ENCODE measurements at places on chromosomes 7 and 10.

GRCh38 chr7:70212281-70212680, 614.0 kb downstream of the AUTS2 start:
- DNase-seq, result no peak

DNA sequence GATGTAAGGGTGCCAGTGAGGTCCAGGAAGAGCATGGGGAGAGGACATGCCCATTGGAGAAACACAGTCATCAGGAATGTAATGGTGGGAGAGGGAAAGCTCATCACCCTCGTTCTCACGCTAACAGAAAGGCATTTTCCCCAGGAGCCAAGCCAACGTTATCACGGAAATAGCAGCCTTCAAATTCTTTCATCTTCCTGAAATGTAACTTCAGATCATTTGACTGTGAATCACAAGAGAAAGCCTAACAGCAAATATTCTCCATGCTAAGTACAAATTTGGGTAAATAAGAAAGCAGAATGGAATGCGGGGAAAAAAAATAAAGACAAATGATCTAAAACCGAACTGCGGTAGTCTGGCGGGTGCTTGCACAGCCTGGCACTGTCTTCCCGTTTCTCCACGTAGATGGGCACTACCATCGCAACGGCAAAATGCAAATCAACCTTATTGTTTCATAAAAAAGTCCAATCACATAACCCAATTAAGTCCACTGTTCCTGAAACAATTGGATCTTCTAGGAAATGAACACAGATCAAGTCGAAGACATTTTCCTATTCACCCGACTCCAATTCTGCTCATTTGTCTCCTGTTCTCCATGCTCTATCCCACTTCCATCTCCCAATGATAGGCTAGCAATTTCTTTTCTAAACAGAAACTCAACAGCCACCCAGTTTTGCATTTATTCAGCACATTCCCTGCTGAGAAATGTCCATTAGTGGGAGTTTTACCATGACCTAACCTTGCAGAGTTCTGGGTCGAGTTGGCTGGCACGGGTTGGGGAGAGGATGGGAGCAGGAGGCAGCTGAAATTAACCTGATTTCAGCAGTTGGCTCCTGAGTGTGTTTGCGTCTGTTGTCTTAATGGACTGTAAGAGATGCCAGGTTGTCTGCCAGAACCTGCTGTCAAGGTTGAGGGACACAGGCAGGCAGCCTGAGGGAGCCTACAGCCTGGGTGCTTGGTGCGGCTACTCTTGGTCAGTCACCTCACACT, 74.6 kb upstream of the FRMD4A start:
- DNase-seq, result no peak

DNA sequence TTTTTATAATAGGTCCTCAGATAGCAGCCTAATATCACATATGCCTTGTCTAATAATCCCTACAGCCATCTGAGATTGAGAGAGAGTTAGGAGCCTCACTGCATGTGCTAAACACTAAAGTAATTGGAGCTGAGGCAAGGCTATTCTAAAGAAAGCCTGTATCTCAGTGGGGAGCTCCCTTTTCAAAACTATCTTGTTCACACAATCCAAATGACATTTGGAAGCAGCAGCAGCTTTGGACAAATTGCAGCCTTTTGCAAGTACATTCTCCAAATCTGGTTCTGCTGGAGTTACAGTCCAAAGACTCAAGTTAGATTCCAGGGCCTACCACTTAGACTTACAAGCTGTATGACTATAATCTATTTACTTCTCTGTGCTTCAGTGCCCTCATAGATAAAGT, 104.5 kb downstream of the MACC1 start:
- no peak for DNase-seq

DNA sequence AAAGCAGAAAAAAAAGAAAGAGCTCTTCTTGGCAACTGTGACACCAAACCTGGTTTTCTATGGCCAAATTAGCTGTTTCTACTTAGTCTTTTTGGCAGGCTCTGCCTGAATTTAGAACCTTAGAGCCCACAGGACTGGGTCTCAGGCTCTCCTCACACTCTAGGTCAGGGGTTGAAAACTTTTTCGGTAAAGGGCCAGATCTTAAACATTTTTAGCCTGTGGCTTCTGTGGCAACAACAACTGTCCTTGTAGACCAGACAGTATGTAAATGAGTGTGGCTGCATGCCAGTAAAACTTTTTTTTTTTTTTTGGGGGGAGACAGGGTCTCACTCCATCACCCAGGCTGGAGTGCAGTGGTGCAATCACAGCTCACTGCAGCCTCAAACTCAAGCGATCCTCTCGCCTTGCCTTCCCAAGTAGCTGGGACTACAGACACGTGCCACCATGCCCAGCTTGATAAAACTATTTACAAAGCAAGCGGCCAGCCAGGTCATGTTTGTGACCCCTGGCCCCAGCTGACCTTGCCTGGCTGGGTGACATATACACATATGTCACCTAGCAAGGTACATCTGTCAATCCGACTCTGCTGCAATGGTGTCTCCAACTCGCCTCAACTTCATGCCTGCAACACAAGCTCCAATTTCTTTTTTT, 17.4 kb downstream of the KPNA7 start:
- no peak for DNase-seq

GRCh38 chr10:70853038-70853437, 35.3 kb downstream of the PCBD1 start:
- DNase-seq, result no peak

All from stimulated activated CD4-positive, alpha-beta T cell treated with anti-CD3 and anti-CD28 coated beads, Interleukin-1b, Interleukin-23, amount 100 ng/mL, for 1 hour (primary cell).